ENCODE measurements at places on chromosomes 6 and 20.
A peak's percentile ranks its signal among the peaks of the same experiment; 100 is the strongest.

- no peak for DNase-seq
These were observed 75.6 kb upstream of the GNRH2 start for GRCh38 chr20:2967841-2968240.

GRCh38 chr6:112432853-112433252, 85.7 kb downstream of the RFPL4B start:
- no peak for DNase-seq

GRCh38 chr6:75117701-75118100, 88.2 kb downstream of the COL12A1 start:
- DNase-seq, result no peak

DNA sequence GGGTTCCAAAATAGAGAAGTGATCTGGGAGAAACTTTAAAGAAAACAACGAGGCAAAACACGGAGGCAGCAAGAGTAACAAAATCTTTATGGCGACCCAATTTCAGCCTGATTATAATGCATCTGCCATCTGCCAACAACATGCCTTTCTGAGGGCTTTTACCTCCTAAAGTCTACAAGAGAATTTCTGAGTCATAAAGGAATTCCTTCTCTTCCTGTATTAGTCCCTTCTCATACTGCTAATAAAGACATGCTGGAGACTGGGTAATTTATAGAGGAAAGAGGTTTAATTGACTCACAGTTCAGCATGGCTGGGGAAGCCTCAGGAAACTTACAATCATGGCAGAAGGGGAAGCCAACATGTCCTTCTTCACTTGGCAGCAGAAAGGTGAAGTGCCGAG, 226.6 kb downstream of the HACE1 start:
- DNase-seq, result no peak

- no peak for DNase-seq
These were observed 270.5 kb downstream of the BMP2 start for GRCh38 chr20:7038029-7038428.

DNA sequence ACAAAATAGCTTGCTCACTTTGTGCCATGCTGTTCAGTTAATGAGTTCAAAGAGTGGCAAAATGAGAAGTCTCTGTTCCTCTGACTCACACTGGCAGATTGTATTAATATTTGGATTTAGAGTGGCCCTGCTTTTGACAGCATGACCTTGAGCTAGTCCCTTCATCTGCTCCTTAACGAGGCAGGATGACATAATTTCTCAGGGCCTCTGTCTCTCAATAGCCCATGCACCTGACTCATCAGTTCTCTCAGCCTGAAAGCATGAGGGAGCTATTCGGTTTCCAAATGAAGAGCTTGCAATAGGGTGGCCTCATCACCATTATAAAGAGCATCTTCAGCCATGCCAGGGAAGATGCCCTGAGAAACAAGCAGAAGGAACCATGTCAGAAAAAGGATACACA, 38.2 kb downstream of the CAP2 start:
- DNase-seq, result peak; percentile 35

DNA sequence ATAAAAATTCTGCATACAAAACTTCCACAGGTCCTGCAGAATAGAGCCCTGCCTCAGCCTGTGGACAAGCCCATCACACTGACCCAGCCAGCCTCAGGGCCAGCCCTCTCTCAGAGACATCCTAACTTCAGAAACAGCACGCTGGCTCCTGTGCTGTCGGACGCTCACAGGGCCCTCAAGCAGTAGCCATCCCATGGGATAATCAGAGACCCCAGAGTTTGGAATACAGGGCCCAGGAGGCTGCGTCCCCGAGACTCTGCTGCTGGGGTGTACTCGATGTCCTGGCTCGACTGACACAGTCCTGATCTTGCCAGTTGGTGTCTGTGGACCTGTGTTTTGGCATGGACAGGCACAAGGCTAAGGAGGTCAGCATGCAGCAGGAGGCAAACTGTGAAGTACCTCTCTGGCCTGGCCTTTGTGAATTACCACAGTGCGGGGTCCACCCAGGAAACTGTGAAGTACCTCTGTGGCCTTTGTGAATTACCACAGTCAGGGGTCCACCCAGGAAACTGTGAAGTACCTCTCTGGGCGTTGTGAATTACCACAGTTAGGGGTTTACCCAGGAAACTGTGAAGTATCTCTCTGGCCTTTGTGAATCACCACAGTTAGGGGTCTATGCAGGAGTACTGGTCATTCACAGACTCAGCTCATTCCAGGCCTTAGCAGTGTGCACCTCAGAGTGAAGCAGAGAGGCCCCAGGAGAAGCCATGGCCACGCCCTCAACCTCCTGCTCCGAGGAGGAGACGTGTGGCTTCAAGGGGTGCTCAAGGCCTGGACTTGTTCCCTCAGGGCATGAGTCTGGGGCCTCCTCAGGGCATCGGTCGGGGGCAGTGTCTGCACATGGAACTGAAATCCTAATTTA, 212.4 kb downstream of the SYNDIG1 start:
- no peak for DNase-seq

DNA sequence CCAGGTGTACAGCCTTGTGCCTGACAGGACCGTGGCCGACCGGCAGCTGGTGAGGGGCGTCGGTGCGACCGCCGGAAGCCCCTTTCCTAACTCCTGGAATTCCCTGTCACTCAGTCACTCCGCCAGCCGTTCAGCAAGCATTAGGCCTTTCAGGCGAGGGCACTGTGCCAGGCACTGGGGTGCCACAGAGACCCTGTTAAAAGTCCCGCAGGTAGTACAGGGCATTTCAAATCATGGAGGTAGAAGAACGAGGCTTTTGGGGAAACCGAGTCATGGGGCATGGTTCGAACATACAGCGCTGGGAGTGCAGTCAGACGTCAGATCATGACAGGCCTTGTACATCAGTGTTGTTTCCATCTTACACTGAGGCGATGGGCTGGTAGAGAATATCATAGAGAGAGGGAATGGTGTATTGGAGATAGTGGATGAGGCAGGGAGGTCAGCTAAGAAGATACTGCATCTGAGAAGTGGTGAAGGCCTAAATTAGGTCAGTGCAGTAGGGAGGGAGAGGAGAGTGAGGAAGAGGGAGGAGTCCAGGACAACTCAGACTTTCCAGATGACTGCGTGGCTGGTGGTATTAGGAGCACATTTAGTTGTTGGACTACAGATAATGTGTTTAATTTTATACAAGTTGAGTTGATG, 892 bp upstream of the DXO start:
- no peak for DNase-seq

GRCh38 chr6:100152201-100152600, 158.2 kb upstream of the MCHR2 start:
- DNase-seq, result no peak

- no peak for DNase-seq
These were observed 28.1 kb upstream of the PAQR8 start for GRCh38 chr6:52333840-52334200.

- no peak for DNase-seq
These were observed 8.1 kb downstream of the TFAP2B start for GRCh38 chr6:50826803-50827202.

DNA sequence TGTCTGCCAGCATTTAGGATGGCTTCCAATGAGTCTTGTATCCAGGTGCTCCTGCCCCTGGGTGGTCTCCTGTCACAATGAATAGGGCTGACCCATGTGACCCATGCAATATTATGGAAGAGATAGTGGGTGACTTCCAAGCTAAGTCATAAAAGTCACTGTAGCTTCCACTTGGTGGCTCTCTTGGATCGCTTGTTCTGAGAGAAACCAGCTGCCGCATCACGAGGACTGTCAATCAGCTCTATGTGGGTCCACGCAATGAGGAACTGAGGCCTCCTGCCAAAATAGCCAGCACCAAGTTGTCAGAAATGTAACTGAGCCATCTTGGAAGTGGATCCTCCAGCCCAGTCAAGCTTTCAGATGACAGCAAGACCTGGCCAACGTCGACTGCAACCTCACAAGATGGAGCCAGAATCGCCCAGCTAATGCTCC, 14.9 kb upstream of the MATN4 start:
- peak; percentile 38 for DNase-seq

DNA sequence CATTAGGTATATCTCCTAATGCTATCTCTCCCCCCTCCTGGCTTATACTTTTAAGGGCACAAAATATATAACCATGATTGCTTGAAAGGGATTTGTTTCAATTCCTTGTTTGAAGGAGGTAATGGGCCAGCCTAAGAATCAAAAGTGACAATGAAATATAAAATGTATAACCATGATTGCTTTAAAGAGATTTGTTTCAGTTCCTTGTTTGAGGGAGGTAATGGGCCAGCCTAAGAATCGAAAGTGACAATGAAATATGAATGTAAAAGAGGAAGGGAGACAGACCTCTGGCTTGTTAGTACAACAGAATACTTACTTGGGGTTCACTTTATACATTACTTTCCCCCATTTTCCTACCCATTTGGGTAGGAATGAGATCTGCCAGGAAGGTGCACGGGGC, 55.5 kb downstream of the FOXC1 start:
- no peak for DNase-seq

DNA sequence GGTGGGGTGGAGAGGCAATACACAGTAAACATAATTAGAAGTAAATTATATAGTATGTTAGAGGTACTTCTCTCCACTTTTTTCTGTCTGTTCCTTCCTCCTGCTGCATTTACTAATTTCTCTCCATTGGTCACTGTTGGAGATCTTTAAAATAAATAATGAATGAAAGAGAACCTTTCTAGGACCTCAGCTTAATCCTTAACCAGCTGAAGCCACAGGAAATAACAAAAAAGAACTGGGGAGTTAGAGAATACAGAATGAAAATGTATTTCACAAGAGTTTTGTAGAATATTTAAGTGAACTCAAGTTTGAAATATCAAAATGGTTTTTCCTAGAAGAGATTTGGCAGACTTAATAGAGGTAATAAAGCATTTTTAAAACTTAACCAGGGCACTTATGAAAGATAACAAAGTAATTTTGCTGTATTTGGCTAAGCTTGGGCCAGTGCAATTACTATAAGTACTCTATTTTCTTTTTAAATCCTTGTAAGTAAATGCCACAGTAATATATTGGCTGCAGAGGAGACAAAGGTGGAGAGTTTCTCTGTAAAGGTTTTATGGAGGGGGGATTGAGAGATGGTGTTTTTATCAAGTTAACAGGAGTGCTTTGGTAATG, 405.0 kb downstream of the CDKAL1 start:
- DNase-seq, result no peak

- DNase-seq, result no peak
These were observed 12.4 kb downstream of the ADGRF5 start for GRCh38 chr6:46909371-46909770.

GRCh38 chr20:41654292-41654691, 36.1 kb upstream of the CHD6 start:
- peak; percentile 50 for DNase-seq

- DNase-seq, result peak; percentile 76
These were observed 5.9 kb upstream of the PDE10A start for GRCh38 chr6:165668951-165669350.

GRCh38 chr6:53793318-53794136, 1.3 kb upstream of the LRRC1 start:
- peak; percentile 55 for DNase-seq

DNA sequence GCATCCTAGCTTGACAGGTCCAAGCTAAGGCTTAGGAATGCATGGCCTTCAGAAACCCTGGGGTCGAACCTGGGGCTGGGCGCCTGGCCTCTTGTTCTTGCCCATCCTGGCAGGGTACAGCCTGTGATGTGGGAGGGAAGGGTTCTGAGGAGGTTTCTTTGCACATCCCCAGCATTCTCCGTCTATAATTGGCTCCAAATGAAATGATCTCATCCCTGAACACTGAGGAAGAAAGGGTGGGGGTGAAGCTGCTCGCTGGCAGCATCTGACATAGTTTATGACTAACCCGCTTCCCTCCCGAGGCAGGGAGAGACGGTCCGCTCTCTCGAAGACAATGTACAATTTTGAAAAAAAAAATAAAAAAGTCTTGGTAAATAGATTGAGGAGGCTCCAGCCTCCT, 67.1 kb upstream of the ZNFX1 start:
- DNase-seq, result peak; percentile 14

GRCh38 chr6:5462856-5463255, 201.5 kb downstream of the FARS2 start:
- DNase-seq, result no peak

- DNase-seq, result no peak
These were observed 38.7 kb downstream of the SCP2D1 start for GRCh38 chr20:18852318-18852717.

- no peak for DNase-seq
These were observed 352.6 kb downstream of the ZFAND3 start for GRCh38 chr6:38171997-38172738.

- no peak for DNase-seq
These were observed 20.4 kb downstream of the ZNF184 start for GRCh38 chr6:27452496-27452897.

DNA sequence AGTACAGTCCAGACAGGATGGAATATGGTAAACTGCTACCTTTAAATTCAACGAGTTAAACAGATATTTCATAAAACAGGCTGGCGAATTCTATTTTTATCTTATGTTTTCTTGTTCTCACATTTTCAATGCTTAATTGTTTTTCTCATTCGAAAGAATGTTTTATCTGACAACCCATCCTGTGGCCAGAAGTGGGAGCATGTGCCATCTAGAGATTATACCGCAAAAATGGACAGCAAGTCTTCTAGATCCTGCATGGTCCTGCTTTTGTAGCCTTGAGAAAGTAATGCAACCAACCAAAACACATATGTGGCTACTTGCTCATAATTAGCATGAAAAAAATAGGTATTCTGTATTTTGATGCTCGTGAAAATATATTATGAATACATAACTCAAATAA, 30.7 kb downstream of the TUBB2B start:
- DNase-seq, result peak; percentile 9

DNA sequence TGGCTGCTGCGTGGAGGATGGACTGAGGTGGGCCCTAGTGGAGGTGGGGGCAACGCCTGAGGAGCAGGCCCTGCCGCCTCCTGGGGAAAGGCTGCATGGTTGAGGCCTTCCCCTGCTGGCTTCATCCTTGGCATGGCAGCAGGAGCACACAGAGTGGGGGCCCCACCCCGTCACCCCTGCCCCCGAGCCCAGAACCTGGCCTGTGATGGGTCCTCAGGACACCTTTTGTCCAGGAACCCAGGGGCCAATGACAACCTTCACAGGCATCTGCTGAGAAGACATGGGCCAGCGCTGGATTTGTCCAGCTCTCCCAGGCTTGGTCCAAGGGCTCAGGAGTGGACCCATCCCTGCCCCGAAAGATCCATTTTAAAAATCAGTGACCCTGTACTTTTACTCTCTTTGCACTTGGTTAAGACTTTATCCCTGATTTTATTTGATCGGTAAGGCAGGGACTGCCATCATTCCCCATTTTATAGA, 575 bp upstream of the SLC17A9 start:
- no peak for DNase-seq

DNA sequence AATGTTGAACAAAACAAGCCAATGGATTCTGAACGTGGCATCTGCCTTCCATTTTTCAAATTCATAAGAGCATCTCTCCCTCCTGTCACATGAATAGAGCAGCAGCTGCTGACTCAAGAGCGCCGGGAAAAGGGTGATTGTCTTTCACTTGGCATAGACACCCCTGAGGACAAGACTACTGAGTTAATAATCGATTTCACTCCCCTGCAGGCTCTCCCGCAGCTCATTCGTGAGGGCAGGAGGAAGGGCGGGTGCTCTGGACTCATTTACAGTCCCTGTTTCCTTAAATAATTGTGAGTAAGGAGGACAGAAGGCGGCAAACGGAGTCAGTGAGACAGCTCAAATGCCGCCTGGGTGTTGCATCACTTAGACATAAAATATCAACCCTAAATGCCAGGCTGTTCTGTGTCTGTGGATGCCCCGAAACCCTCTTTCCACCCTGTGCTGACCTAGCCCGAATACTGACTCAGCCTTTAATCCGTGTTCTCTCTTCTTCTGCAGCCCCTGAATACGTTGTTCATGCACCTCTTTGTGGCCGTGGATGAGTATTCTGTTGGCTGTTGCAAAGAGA, 21.6 kb downstream of the CFAP61 start:
- peak; percentile 87 for DNase-seq

Data from SHP77 treated with DMSO at 0.1 percent for 48 hours (cell line).